Mammary epithelial cell (primary cell): ENCODE measurements at places on chromosomes 5 and 9.

- peak; percentile 32 for DNase-seq
Observed at GRCh38 chr5:123496892-123497291, 15.1 kb upstream of the CSNK1G3 start.

DNA sequence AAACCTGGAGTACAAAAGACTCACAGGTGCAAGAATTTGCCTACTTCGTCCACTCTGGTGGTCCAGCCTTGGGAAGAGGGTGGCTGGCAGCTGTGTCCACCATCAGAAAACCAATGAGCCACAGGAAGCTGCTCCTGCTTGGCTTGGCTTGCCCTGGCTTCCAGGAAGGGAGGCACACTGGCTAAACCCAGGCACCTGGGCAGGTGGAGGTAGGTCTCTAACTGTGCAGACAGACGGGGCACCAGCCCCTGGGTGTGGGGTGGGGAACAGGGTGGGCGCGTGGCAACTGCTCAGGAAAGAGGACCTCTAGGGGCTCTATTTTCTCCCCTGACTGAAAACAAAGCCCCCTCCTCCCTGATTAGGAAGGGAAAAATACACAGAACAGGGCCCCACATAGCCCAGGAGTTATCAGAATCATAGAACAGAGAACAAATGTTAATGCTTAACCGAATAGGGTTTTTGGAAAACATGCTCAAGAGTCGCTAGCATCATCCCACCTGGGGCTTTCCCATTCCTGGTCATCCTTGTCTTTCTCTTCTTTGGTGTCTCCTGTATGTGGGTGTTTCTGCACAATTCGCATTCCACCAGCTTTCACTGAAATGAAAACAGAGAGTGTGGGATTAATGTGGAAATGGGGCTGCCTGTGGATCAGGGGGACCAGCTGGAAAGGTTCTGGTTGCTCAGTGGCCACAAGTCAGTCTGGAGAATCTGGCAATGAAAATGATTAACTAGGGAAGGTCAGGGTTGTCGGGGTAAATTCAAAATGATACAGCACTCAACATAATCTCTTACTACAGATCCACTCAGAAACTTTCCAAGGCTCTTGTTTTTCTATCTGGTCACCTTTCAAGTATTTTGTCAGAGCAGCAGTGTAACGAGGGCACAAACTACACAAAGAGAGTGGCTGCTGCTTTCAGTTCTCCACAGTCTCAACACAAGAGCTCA, 13.1 kb downstream of the DAP start:
- no peak for DNase-seq

- DNase-seq: no peak
Observed at GRCh38 chr5:89535411-89535810, 652.4 kb upstream of the MEF2C start.

DNA sequence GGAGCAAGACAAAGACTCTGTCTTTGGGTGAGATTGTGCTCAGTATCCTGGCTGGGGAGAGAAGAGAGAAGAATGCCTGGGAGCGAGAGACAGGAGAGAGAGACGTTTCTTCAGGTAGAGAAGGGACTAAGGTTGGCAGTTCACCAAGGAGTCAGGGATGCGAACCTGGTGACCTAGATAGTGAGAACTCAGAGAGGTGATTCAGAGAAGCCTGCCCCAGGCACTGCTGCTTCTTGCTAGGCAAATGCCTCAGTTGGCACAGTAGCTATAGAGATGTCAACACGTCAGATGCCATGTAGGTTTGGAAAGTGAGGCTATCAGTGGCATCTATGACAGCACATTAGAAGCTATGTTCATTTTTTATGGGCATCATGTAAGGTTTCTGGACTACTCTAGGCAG, 231.6 kb upstream of the VLDLR start:
- DNase-seq: peak; percentile 77

DNA sequence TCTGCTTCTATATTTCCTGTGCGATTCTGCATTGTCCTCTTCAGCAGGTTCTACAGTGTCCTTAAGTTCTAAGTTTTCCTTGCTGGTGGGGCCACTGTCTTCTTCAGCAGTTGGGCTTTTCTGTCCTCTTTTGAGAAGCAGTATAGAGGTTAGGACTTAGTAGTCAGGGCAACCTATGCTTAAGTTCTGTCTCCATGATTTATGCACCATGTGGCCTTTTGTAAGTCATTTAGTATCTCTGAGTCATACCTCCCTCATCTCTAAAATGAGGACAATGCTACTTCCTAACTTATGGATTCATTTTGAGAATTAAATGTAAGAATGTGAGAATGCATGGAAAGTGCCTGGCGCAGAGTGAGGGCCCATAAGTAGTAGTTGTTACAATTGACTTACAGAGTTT, 46.8 kb downstream of the GRIN3A start:
- no peak for DNase-seq

- peak; percentile 88 for DNase-seq
Observed at GRCh38 chr9:117696154-117696553, 8.0 kb upstream of the TLR4 start.

- no peak for DNase-seq
Observed at GRCh38 chr9:92745331-92745730, 19.3 kb downstream of the BICD2 start.

- DNase-seq: peak; percentile 69
Observed at GRCh38 chr9:534886-535285, 306.6 kb upstream of the DMRT1 start.
